ENCODE measurements at places on chromosomes 7 and 10.

DNA sequence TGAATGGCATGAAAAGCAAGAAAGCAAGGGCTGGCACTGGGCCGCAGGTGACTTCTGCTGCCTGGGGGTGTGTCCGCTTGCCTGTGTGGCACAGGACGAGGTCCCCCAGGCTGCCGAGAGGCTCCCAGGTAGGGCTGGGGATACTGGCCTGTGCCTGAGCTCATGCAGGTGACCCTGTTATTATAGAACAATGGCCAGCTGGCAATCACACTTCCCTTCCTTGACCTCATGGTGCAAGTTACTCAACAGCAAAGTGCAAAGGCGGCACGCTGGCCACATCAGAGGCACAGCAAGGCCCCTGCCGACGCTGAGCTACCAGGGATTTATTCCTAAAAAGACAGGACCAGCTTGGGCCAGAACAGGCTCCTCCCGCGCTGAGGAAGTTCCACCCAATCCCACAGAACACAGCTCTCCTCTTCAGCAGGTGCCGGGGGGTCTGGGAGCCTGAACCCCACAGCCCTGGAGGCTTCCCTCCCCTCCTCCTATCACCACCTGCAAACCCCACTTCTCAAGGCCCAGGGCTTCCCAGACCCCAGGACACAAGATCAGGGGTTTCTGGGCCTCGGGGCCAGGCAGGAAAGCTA lies 1.4 kb upstream of the ADAM8 start:
- DNase-seq, result no peak

- no peak for DNase-seq
Observed at GRCh38 chr7:114364151-114364550, 50.5 kb upstream of the FOXP2 start.

GRCh38 chr10:48322017-48322416 lies 15.5 kb downstream of the MAPK8 start:
- DNase-seq, result no peak

DNA sequence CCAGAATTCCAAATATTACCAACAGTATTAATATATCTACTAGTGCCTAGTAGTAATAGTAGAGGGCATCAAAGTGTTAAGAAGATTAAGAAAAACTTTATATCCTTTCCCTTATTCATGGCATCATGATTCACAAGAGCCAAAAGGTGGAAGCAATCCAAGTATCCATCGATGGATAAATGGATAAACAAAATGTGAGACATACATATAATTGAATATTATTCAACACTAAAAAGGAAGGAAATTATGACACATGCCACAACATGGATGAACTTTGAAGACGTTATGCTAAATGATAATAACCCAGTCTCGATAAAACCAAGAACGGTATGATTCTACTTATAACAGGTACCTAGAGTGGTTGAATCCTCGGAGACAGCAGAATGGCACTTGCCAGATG lies 23.1 kb downstream of the CDCA7L start:
- DNase-seq, result no peak

DNA sequence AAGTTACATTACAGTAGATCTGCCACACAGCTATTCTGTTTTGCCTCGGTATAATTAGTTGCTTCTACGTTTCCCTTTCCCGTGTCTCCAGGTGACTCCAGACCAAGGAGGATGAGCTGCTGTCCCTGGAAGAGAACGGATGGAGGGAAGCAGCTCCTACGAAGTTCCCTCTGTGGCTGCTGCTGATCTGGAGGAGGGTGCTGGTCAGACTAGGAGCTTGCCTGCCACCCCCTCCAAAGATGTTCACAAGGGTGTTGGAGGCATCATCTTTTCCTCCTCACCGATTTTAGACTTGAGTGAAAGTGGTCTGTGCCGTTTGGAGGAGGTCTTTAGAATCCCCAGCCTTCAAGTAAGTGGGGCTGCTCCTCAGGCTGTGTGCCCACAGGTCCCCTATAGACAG lies 1.4 kb downstream of the LRRC27 start:
- DNase-seq, result no peak

GRCh38 chr10:8508882-8509281 lies 454.4 kb downstream of the GATA3 start:
- no peak for DNase-seq

GRCh38 chr10:34341473-34341872 lies 473.6 kb downstream of the PARD3 start:
- DNase-seq, result no peak

DNA sequence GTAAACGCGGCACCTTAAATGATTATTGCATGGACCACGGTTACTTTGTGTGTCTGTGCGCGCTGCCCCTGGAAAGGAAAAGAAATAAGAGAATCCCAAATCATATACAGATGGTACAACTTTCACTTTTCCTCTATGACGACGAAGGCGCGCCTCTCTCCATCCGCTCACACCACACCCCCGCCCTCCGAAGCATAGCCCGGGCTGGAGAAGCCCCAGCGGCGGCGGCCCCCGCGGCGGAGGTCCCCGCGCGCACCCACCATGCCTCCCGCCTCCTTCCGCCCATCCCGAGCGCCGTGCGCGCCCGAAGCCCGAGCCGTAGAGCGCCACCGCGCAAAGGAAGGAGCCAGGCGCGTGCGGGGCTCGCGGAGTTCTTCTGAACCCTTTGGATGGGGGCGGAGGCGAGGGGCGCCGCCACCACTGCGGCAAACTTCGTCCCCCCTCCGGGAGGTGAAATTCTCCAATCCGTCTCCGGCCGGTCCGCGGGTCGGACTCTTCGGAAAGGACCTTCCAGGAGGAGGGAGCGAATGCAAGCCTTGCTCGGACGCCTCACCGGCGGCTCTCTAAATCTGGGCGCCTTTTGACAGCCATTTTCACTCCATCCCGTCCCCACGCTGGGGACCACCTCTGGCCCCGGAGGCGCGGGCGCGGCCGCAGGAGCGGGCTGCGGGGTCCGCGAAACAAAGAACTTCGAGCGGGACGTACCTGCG lies 588 bp downstream of the GLI3 start:
- peak; percentile 72 for DNase-seq

- DNase-seq, result no peak
Observed at GRCh38 chr10:111560027-111560426, 483.2 kb downstream of the ADRA2A start.

GRCh38 chr10:97572214-97572989 lies at the start of gene ANKRD2:
TSS of gene ANKRD2 (plus strand) at chr10:97572779. CDS start at chr10:97572789, 10 bp downstream.
- peak; percentile 74 for DNase-seq

DNA sequence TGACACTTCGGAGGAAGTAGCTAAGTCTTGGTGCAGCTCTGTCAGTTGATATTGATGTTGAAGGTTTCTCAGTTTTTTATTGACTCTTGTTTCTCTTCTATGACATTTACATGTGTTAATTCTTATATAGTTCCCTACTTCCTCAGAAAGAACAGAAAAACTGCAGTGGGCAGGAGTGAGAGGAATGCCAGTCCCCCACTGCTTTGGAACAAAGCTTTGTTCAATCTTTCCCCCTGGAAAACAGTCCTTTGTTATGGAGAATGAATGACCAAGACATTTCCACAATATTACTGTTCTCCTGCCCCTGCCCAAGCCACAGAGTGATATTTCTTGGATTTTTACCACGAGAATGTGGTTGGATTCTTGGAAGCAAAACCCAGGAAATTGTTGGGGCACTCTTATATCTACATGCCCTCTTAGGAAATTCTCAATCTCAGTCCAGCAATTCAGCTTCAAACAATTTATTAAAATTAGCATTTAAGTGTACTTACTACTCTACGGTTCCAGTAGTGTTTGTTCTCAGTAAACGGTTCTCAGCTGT lies 258.0 kb upstream of the KCND2 start:
- peak; percentile 34 for DNase-seq

- peak; percentile 81 for DNase-seq
Observed at GRCh38 chr7:33072471-33072870, 9.9 kb upstream of the NT5C3A start.

DNA sequence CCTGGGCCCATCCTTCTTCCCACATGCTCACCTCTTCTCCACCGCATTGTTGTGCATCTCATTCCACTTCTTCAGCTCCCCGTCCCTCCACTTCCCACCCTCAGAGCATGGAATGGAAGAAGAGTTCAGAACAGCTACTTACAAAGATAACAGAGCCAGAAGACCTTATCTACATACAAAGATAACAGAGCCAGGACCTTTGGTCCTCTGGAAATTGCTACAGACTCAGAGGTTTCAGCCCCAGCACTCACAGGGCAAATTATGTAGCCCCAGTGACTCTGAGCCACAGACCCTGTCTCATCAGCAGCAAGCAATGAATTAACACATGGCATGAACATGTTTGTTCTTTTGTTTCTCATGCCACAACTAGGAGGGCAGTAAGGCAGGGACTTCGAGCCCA lies 28.7 kb upstream of the SLC29A3 start:
- no peak for DNase-seq

GRCh38 chr7:17299483-17299991 lies 1.1 kb downstream of the AHR start:
- DNase-seq, result peak; percentile 26

DNA sequence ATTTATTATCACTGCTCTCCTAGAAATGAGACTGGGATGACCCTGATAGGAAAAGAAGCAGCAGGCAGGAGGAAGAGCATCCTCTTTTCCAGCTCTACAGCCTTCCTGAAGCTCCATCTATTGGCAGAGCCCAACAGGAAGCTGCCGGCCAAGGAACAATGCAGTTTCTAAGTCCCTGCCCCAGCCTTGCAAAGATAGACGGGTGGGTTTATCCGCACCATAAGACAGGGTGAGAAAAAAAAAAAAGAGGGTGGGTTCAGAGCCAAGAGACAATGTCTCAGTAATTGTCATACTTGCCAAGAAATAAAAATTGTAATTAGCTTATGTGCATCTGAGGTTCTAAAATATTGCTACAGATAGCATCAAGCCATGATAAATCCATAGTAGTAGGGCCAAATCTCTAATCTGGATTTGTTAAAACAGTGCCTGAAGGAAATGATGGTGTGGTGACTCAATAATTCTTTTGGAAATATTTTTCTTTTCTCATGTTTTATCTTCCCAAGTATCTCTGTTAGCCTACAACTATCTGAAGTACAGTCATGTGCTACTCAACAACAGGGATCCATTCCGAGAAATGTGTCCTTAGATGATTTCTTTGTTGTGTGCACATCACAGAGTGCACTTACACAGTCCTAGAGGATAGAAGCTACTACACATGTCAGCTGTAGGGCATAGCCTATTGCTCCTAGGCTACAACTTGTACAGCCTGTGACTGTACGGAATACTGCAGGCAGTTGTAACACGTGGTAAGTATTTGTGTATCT lies 242.9 kb upstream of the CXCL12 start:
- peak; percentile 79 for DNase-seq

DNA sequence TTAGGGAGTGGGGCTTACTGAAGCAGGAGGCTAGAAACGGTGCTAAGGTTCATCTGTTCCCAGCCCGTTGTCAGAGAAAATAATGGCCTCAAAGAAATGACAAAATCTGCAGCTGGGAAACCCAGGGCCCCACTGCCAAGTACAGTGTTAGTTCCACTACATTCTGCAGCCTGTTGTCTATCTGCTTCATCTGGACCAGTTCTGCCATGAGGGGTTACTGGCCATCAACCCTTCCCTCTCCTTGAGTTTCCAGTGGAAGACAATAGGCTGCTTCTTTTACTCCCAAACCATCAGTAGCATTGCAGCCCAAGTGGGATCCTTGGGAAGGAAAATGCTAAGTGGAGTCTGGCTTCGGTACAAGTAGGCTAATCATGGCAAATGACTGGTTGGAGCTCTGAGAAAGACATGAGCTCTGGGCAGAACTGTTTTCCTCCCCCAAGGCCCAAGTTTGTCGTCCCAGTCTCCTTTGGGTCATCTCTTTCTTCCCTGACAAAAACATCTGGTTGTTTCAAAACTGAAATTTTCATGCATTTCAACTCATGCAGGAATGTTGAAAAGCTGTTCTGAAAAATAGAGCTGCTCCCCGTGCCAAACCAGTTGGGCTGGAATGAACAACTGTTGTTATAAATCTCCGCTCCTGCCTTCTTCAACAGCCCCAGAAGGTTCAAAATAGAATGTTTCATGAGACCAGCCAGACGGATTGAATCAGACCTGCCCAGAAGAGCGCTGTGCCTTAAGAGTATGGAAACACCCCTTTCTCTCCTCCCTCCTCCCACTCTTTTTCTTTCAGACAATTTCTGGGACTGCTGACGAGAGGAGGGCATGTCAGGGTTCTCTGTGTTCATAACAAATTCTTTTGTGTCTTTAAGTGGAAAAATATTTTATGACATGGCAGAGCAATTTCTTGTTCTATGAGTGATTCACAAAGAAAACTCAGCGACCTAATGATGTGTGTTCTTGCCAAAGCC lies 116.6 kb downstream of the RAB18 start:
- DNase-seq, result peak; percentile 95

- DNase-seq, result no peak
Observed at GRCh38 chr10:61263518-61263917, 189.7 kb downstream of the TMEM26 start.

GRCh38 chr7:36129048-36129534 lies 24.0 kb upstream of the EEPD1 start:
- peak; percentile 27 for DNase-seq

DNA sequence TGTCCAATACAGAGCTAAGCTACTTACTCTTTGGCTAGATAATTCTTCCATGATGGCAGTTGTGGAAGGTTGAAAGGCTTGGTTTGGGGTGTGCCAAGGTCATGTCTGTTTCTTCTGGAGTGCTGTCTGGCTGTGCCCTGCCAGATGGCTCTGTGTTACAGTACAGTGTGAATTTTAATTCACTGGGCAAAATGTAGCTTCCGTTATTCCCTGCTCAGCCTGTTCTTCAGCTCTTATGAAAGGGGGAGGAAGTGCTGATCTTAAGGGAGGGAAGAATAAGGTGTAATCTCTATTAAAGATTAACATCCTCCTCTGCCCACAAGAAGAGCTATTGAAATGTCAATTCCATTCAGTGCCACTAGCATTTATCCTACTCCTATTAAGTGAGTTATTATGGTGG lies 52.2 kb downstream of the SND1 start:
- DNase-seq, result no peak

- no peak for DNase-seq
Observed at GRCh38 chr7:140883378-140883777, 41.4 kb downstream of the BRAF start.

DNA sequence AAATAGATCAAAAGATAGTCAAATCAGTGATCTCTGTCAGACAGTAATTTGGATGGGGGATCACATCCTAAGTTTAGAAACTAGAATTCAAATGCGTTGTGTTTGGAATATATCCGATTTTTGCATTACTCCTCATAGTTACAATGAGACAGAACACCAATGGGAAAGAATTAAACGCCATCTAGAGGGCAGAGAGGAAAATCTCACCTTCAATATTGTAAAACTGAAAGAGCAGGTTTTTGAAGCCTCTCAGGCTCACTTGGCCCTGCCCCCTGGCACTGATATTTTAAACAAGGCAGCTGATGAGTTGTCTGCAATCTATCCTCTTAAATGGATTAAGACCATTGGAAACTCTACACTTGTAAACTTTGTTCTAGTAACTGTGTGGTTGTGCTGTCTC lies 17.7 kb downstream of the FRG2B start:
- DNase-seq, result peak; percentile 16

Measured in fibroblast of skin of back (primary cell).